ENCODE measurements at places on chromosomes 5 and 9.

DNA sequence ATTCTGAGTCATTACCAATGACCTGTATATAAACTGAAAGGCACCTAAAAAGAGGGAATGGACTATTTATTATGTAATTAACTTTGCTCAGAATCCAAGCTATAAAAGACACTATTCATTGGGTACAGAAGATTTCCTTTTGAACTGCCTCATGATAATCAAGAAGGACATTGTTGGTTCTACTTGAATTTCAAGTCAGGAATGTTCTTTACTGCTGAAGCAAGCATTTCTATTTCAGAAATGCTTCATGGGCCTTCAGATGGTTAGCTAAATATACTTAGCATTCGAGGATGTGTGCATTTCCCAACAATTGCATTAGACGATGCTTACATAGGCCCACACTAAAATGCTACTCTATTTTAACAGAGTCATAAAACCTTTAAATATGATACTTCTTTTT lies 658.2 kb upstream of the DMAC1 start:
- DNase-seq, result no peak

DNA sequence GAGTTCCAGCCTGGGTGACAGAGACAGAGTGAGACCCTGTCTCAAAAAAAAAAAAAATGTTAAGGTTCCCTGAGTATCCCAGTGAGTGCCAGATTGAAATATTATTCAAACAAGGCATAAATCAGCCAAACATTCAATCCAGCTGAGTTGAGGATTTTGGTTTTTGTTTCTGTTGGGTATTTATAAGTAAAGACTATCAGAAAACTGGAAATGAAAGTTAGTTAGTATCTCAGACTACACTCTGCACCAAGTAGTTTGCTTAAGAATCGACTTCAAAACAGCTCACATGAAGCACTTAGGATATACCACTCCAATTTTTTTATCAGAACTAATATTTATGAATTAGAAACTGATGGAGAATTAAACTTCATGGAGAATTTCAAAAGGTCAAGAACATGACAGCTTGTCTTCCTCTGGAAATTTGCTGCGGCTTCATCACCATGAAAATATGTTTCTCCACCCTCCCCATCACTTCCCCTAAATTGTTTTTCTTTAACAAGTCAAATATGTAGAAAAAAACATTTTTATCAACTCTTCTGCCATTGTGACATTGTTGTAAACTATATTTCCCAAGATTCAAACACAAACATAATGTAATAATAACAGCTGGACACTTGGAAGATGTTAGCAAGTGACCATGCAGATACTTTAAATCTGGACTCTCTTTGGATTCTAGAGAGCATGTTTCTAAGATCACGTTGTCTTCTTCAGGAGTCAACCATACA lies 110.0 kb upstream of the PTGER4 start:
- no peak for DNase-seq

DNA sequence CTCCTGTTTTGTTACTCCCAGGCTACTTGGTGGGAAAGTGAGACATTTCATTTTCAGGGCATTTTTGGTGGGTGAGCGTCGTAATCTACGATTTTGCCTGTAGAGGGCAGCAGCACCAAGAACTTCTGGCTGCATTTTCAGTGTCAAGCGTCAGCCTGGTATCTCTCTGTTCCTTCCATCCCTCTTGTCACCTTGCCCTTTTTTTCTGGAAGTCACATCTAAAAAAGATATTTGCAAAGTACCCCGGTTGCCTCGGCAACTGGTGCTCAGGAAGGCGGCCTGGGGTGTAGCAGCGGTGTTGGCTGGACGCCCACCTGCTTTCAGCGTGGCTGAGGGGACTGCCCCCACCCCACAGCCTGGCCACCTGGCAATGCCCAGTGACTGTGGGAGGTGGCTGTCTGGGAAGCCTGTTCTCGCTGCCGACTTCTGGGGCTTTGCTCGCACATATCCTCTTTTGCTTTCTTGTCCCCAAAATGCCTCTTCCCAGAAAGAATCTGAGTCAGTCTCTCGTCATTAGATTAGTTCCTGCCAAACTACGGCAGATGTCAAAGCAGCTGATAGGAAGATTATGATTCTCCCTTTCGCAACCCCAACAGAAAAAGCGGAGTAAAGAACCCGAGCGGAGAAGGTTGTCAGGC lies 84.5 kb downstream of the ACER2 start:
- peak; percentile 14 for DNase-seq

DNA sequence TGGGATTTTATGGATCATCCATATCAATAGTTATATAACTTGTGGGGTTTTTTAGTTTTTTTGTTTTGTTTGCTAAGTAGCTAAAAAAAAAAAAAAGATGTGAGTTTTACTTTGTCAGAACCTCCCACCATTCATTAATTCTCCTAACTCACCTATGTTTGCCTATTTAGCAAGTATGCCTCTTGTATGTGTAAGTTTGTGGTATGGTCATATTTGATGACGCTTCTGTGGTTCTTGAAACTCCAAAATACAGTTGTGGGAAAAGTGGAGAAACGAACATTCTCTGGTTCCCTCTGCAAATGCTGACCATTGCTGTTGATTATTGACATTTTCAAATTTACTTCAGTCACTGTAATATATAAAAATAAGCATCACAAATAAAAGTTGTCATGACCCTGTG lies 75.7 kb downstream of the PBX3 start:
- DNase-seq, result no peak

- no peak for DNase-seq
Observed at GRCh38 chr9:12539580-12539975, 153.6 kb upstream of the TYRP1 start.

DNA sequence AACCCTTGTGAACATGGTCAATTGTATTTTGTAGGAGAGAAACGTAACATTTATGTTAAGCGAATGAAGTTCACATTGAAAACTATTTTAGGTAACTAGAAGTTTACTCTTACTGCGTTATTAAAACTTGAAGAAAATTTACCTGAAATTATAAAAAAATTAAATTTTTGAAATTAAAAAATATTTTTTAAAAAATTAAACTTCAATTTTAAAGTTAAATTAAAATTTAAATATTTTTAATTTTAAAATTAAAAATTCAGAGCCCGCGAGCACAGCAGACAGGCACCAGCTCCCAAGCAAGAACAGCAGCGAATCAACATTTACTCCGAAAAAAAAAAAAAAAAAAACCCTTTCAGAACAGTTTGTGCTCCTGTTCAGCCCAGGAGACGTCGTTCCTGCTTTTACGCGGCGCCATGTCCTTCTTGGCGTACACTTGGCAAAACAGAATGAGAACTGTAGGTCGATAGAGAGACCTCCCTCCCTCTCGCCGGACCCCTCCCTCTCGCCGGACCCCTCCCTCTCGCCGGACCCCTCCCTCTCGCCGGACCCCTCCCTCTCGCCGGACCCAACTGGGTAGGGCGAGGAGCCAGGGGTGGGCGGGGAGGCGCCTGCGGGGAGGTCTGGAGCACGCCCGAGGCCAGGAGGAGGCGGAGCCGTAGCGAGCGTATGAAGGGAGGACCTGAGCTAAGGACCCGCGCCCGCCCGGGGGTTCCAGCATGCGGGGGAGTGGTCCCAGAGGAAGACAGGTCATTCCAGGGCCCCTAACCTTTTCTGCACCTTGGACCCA lies 235.8 kb downstream of the ROR2 start:
- DNase-seq, result no peak

DNA sequence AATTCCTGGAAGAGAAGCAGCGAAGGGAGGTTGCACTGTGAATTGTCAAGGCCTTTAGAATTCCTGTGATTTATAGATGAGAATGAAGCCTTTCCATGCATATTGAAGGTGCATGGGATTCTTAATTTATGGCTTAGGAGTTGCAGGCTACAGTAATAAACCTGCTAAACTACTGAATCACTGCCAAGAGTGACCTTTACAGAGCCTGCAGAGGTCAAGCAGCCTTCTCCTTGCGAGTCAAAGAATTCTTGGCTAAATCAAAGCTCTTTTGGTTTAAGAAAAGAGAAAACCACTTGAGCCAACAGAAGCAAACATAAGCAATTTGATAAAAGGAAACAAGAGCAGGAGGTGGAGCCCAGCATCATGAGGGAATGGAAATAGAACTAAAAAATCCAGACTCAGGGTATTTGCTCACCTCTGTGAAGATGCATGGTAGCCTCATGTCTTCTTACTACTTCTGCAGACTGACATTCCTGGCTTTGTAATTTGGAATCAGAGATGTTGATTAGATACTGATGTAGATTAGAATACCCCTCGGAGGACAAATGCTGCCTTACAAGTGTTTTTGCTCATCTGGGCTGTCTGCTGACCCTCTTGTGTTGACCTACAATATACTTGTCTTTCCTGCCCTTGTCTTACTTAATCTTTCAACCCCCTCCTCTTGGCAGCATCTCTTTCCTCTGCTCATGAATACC lies 90.3 kb upstream of the IFNK start:
- no peak for DNase-seq

- DNase-seq, result no peak
Observed at GRCh38 chr9:27451207-27451797, 72.8 kb upstream of the IFNK start.

DNA sequence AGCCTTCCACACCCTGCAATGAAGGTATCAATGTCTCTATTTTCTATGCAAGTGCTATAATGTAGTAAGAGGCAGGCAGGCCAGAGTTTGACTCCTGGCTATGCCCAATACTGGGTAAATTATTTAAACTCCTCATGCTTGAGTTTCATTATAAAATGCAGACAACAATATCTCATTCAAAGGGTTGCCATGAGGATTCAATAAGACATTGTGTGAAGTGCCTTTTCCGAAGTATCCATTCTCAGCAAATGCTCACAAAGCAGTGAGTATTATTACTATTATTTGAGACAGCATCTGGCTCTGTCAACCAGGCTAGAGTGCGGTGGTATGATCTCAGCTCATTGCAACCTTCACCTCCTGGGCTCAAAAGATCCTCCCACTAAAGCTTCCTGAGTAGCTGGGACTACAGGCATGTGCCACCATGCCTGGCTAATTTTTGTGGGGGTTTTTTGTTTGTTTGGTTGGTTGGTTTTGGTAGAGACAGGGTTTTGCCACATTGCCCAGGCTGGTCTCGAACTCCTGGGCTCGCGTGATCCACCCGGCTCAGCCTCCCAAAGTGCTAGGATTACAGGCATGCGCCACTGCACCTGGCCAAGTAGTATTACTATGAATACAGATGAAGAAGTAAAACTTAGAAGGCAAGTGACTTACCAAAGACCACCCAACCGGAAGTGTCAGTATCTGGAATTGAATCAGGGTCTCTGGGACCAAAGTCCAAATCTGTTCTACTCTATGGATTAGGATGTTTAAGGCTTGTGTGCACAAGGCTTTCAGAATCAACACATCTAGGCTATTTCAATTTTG lies 18.8 kb downstream of the ADAM19 start:
- no peak for DNase-seq

GRCh38 chr5:130350131-130350530 lies 445.9 kb downstream of the CHSY3 start:
- no peak for DNase-seq
